ENCODE measurements at places on chromosomes 7 and 10. TPM values are rescaled to one million over a fixed set of nuclear protein-coding genes. Genes with fewer than 3 reads are reported as not detected.
A peak's percentile ranks its signal among the peaks of the same experiment; 100 is the strongest.

Gene NKX2-3
- polyA plus RNA-seq: not detected

Gene HOXA7
- polyA plus RNA-seq: 4.3 TPM

Gene DNAJB12
- 23.9 TPM for polyA plus RNA-seq

Gene GSTK1
- polyA plus RNA-seq: 105 TPM

DNA sequence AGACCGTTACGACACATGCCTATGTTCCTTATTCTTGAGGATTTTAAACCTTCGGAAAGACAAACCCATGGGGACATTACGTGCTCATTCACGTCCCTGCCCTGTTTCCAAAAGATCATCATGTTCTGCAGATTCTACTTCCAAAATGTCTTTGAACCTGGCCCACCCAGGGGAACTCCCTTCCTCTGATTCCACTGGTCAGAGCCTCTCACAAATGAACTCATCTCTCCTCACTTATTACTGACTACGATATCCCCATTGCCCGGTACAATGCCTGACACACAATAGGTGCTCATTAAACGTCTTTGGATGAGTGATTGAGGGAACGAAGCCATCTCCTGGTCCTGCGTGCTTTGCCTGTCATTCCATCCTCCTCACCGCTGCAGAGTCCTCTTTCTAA lies 168.3 kb upstream of the RNF32 start:
- no peak for DNase-seq

- DNase-seq: no peak
Observed at GRCh38 chr7:126685018-126685573, 567.6 kb downstream of the GRM8 start.

- no peak for DNase-seq
Observed at GRCh38 chr7:36896418-36896817, 172.1 kb upstream of the AOAH start.

DNA sequence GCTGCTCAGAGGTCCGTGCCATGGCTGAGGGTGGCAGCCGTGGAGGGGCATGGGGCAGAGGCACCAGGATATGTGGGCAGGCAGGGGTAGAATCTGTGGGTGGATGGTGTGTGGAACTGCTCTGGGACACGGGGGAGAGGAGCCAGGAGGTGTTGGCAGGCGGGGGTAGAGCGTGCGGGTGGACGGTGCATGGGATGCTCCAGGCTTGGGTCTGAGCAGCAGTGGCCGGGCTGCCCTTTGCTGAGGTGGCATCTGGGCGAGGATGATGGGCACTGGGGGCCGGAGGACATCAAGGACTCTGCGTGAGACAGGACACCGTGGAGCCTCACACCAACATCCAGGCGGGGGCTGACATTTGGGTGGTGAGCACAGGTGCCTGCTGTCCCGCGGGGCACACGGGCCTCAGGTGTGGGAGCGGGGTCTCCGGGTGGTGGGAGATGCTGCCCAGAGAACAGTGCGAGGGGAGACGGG lies 46.2 kb downstream of the JAKMIP3 start:
- no peak for DNase-seq

- DNase-seq: peak; percentile 27
Observed at GRCh38 chr7:92135052-92135889, 994 bp upstream of the CYP51A1 start.

GRCh38 chr7:158094046-158094445 lies 493.6 kb downstream of the PTPRN2 start:
- DNase-seq: no peak

GRCh38 chr7:97381815-97382554 lies 264.5 kb downstream of the SDHAF3 start:
- no peak for DNase-seq

DNA sequence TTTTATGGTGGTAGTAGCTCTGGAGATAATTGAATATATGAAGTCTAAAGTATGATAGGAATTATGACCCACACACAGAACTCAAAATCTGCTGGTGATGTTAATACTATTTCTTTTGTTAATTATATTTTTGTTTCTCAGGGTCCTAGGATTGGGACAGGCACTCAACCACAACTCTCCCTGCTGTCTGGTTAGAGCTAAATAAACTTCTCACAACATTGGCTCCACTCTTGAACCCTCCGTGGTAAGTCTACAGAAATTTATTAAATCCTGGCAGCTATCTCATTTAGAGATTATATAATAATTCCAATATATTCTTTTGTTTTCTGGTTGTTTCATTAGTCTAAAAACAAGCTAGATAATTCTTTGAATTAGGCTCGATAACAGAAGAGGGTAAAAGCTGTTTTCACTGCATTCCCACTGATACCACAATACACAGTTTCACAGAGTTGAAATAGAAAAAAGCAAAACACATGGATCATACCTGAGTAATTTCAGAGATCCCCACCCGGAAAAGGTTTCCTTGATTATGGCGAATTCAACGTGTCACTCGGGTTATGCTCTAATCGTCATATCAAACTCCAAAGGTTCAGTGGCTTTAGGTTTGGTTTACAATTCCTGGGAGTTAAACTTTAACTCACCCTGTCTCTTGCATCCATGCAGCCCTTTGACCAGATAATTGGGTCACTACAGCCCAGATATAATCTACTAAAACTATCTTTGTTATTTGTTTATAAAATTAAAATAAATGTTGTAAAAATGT lies at the start of gene A1CF:
Gene A1CF (minus strand): TSS at position 531 of the 763 bp plus-strand sequence. CDS start 25,687 bp downstream, outside the sequence.
- DNase-seq: no peak

DNA sequence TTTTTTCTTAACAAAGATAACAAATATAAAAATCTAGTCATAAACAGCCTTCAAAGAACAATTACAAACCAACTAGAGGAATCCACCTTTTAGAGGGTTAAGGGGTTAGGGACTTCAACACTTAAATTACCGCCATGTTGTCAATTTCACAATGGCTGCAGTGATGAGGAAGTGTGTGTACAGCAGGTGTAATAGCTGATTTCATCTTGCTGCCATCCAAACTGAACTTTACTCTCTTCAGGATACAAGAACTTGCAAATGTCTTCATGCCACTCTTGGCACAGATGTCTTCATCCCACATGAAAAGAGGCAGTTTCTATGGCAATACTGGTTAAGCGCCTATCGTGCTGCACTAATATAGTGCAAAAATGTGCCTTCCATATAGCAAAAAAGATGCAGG lies 401.0 kb downstream of the PHF14 start:
- no peak for DNase-seq

GRCh38 chr10:102106998-102107397 lies 13.2 kb downstream of the LDB1 start:
- no peak for DNase-seq

- DNase-seq: no peak
Observed at GRCh38 chr10:11893749-11894278, 70.7 kb downstream of the PROSER2 start.

- DNase-seq: no peak
Observed at GRCh38 chr10:6135039-6135438, 46.2 kb downstream of the RBM17 start.

- DNase-seq: no peak
Observed at GRCh38 chr7:133688483-133689239, 435.8 kb downstream of the EXOC4 start.

- DNase-seq: peak; percentile 40
Observed at GRCh38 chr10:91022924-91023699, 102.2 kb upstream of the ANKRD1 start.

DNA sequence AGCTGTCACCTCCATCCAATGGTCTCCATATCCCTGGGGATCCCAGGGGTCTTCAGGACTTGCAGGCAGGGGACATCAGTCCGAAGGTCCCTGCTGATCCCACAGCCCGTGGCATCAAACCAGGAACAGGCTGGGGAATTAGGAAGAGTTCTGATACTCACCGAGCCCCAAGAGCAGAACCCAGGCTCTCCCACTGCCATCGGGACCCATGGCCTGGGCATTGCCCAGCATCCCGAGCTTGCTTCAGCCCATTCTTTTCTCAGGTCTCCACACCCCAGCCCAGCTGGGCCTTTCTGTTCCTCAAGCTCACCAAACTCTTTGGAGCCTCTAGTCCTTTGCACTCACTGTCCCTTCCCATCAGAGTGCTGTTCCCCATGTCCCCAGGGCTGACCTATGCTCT lies 280.9 kb downstream of the GRID1 start:
- no peak for DNase-seq

DNA sequence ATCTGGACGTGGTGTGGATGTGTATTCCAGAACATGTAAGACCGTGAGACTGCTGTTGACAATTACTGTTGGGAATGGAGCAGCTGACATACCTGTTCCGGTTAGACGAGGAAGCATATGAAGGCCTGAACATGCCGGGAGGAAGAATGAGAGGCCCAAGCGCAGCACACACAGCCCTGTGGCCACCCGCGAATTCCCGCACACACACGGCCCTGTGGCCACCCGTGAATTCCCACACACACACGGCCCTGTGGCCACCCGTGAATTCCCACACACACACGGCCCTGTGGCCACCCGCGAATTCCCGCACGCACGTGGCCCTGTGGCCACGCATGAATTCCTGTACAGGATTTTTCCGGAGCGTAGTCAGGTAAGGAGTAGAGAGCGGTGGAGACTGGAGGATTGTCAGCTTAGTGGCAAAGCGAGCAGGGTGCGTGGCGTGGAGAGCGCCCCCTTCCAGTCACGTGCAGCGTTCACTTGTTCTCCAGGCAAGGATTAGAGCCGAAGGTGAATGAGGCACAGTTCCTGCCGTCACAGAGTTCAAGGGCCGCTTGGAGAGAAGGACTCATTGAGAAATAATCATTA lies 9.5 kb upstream of the SUN1 start:
- DNase-seq: no peak

GRCh38 chr7:50352282-50352681 lies 47.8 kb downstream of the IKZF1 start:
- DNase-seq: no peak

DNA sequence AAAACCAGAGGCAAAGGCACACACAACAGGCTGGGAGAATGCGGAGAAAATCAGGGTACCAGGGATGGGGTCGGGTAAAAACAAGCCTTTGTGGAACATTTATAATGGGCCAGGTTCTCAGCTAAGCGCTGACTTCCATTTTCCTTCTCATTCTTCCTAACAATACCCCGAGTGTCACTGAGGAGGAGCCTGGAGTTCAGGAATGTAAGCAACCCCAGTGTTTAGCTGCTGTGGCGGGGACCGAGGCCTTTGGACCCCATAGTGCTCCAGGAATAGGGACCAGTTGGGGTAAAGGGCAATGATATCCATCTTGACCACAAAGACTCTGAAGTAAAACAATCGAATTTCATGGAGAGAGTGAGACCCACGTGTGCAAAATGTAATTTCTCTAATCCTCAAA lies 34.2 kb downstream of the GRB10 start:
- DNase-seq: no peak

GRCh38 chr7:132516042-132516840 lies 60.0 kb downstream of the PLXNA4 start:
- no peak for DNase-seq

DNA sequence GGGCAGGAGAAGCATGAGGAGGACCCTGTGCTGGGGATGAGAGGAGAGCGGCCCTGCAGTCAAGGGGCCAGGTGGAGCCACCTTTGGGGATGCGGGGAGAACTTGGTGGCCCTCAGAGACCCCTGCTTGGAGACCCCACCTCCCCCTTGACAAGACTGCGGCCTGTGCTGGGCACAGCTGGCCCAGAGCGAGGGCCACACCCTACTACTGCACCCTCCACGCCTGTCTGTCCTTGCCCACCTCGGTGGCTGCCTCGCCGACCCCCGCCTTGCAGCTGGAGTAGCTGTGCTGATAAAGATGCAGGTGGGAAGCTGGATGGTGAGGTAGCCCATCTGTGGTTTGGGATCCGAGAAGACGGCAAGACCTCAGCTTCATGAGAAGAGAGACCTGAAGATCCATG lies 186.8 kb downstream of the MGMT start:
- no peak for DNase-seq

DNA sequence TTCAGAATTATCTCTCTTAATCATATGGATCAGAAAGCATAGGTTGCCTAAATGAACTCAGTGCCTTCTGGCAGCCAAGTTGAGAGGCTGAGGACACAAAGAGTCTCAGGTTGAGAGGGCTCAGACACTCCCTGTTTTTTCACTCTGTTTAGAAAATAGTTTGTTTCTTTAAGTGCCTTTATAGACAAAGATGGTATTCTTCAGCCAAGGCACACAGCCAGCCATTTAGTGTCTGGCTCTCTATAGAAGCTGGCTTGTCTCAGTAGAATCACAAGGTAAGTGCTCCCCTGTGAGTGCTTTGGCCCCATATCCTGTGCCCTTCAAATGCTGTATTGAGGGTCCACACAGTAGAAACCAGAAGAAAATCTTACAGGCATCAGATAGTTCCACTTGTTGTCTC lies 3.6 kb downstream of the GPR158 start:
- DNase-seq: no peak

- no peak for DNase-seq
Observed at GRCh38 chr7:129914536-129915272, 38.1 kb downstream of the UBE2H start.
